ENCODE measurements at places on chromosomes 7 and 10.

DNA sequence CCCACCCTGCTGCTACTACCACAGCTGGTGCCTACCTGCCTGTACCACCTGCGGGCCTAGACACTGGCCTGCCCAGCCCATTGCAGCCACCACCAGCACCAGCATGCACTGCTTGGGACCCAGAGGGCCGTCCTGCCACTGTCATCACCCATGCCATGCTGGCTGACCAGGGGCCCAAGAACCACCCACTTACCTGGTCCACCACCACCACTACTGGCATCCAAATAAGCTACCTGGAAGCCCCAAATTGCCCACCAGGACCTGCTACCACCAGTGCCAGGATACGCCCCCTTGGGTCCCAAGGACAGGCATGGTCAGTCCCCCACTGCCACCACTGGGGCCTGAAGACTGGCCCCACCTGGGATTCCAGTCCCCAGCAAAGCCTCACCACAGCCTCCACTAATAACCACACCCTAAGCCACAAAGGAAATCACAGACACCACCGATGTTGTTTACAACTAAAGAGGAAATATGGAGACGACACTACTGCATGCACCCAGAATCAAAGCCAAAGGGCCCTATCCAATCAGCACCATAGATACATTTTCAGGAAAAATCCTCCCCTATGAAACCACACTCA is 70.5 kb upstream of the DIP2C start:
- no peak for DNase-seq

- DNase-seq: peak; percentile 88
Measured at GRCh38 chr7:100465702-100466311, 1.7 kb upstream of the SPACDR start.

DNA sequence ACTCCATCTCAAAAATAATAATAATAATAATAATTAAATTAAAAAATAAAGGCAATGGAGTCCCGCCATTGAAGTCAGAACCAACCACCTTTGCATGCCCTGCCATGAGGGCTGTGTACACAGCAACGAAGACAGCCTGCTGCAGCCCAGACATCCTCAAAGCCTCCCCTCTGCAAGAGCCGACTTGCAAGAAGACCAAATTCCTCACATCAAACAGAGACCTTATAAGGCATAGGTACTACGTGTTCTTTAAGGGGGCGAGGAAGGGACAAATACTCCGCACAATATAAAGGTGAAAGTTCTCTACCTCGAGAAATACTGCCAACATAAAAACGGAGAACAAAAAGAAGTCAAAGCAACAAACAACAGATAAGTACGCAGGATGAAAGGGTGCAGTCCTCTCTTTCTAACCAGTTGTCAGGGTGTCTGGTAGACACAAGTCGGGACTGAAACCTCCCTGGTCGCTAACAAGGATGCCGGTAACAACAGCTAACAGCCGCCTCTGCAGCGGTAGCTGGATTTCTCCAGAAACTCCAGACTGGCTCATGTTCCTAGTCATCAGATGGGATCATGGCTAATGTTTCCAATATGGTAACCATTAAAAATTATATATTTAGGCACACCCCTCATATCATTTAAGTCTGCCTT is 23.6 kb downstream of the FGFR2 start:
- DNase-seq: no peak

DNA sequence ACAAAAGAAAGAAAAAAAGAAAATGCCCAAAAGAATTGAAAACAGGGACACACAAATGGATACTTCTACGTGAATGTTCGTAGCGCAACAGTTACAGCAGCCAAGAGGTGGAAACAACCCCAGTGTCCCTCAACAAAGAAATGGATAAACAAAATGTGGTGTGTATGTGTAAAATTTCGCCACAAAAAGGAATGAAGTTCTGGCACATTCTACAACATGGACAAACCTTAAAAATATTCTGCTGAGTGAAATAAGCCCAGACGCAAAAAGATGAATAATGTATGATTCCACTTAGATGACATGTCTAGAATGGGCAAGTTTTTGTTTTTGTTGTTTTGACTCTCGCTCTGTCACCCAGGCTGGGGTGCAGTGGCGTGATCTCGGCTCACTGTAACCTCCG is 10.9 kb downstream of the UCMA start:
- no peak for DNase-seq
